NCI-H187 treated with DMSO at 0.1 percent for 48 hours (cell line): ENCODE measurements at places on chromosomes 5 and 9.

- DNase-seq = no peak
These were observed 31.4 kb upstream of the MTAP start for GRCh38 chr9:21770871-21771560.

- DNase-seq = no peak
These were observed 84.5 kb upstream of the RAI14 start for GRCh38 chr5:34571677-34572041.

- DNase-seq = no peak
These were observed 34.9 kb downstream of the RAPGEF1 start for GRCh38 chr9:131704988-131705387.

GRCh38 chr5:101678481-101679193 is 617.4 kb downstream of the SLCO4C1 start:
- DNase-seq = peak; percentile 1

DNA sequence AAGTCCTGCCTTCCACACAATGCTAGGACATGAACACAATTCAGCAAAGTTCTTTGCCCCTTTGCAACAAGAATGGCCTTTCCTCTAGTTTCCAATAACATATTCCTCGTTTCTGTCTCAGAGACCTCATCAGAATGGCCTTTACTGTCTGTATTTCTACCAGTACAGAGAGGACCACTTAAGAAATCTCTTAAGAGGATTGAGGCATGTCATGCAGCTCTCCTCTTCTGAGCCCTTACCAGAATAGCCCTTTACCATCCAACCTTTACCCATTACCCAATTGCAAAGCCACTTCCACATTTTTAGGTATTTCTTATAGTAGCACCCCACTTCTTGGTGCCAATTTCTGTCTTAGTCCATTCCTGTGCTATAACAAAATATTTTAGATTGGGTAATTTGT is 20.3 kb downstream of the TNPO1 start:
- no peak for DNase-seq

GRCh38 chr5:73417303-73418034 is 31.1 kb downstream of the FOXD1 start:
- DNase-seq = no peak

- no peak for DNase-seq
These were observed 72.7 kb upstream of the RANBP3L start for GRCh38 chr5:36374266-36374862.

DNA sequence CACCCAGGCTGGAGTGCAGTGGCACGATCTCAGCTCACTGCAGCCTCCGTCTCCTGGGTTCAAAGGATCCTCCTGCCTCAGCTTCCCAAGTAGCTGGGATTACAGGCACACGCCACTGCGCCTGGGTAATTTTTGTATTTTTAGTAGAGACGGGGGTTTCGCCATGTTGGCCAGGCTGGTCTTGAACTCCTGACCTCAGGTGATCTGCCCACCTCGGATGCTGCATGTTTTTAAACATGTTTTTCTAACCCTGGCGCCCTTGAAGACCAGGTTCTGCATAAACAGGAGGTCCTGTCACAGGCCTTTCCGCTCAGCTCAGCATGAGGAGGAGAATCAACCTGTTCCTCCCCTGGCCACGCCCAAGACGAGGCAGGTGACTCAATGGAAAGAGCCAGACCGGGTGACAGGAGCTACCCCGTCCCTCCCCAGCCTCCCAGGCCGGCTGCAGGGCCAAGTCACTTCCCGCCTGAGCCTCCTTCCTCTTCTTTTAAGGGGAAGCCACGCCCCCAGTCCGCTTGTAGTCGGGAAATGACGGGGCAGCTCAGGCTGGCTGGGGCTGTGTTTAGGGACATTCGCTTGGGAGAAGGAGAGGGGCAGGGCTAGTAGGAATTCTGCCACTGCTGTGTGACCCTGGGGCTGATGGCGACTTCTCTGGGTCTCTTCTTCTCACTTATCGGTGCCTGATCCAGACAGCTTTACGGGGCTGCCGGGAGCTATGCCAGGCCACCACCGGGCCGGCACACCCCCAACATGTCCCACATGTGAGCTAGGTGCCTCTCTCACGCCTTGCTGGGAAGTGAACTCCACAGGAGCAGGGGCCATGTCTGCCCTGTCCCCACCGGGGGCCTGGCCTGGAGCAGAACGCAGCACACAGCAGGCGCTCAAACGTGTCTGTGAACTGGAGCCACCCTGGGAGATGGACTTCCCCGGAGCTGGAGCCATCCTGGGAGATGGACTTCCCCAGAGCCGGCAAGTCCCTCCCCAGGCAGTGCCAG is 6.1 kb downstream of the NOTCH1 start:
- DNase-seq = no peak

DNA sequence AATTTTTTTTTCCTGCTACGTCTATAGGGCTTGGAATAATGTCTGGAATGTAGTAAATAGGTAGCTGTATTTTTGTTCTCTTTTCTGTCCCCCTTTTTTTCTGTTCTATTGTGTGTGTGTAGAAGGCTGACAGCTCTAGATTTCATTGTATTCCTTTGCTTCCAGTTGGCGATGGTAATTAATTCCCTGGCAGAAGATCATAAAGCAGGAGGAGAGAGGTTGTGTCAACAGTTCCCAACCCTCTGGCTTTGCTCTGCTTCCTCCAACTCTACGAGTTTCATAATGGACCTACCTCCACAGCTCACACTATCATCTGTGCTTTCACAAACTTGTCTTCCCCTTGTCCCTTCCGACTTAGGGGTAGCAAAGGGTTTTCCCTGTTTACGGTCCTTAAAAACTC is 117.9 kb upstream of the CDH18 start:
- DNase-seq = no peak

- no peak for DNase-seq
These were observed 88.8 kb downstream of the PHF2 start for GRCh38 chr9:93665128-93665636.

- DNase-seq = no peak
These were observed 10.3 kb upstream of the CARD19 start for GRCh38 chr9:93085676-93086075.

- no peak for DNase-seq
These were observed 133.9 kb downstream of the PBX3 start for GRCh38 chr9:125881042-125881441.

- DNase-seq = no peak
These were observed 17.9 kb downstream of the FGD3 start for GRCh38 chr9:92965061-92965758.

DNA sequence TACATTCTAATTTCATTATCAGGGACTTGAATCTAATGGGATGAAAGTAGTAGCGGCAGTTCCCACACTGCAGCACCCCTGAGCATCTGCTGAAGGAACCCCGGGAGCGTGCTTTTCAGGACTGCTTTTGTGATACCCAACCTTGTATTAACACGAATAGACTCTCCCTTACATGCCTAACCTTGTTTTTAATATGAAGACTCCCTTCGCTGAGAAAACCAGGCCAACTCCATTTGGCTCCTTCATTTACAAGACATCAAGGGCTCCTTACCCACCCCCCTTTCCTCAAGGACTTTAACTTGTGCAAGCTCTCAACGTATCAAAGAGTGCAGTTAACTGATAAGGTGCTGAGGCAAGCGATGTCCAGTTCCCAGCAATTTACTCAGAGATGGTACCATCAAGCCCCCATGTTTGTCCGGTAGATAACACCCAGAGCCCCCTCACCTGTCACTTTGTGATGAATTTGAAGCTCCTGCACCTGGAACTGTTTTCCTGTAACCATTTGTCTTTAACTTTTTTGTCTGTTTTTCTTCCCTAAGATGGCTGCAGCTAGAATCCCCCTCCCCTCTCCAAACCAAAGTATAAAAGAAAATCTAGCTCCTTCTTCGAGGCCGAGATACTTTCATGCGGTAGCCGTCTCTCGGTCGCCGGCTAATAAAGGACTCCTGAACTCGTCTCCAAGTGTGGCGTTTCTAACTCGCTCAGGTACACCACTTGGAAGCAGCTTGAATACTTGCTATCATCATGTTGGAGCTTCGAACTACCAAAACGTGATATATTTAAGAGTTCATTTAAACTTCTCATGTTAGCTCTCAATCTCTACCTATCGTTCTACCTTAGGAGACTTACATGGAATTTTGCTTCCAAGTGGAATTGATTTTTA is 10.7 kb downstream of the HNRNPH1 start:
- DNase-seq = no peak

DNA sequence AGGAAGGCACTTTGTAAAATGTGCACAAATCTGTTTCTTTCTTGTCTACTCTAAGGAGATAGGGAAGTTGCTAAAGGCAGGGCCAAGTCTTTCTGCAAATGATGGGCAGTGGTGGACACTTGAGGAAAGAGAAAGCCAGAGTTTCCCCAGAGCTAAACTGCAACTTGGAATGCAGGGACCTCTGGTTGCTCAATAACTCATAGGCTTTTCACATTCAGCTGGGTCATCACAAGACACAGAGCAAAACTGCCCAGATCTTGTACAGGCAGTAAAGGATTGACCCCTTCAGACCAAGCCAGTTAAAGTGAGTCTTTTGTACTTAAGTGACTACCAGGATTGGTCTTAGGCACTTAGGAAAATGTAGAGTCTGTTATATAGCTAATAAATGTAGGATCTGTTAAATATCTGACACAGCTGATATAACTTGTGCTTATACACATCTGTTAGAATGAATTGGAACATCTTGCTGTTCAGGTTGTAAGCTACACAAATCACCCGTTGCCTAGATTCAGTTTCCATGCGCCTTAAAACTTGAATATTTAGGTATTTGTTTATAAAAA is 13.5 kb upstream of the AGXT2 start:
- no peak for DNase-seq

DNA sequence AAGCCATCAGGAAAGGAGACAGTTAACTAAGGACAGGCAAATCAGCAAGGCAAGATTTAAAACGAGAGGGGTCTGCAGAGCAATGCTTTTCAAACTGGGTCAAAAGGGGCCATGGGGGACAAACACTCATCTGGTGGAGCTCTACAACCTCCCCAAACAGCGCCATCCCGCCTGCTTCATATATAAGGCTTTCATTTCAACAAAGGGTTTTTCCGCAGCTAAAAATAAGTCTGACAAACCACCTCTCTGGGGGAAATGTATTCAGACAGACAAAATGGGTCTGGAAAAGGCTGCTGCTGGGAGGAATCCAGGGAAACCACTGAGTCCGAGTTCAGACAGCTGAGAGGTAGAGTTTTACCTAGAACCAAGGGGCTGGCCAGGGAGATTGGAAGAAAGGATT is 8.3 kb upstream of the SEPTIN8 start:
- DNase-seq = no peak

GRCh38 chr5:125037020-125037419 is 290.6 kb upstream of the ZNF608 start:
- DNase-seq = no peak

DNA sequence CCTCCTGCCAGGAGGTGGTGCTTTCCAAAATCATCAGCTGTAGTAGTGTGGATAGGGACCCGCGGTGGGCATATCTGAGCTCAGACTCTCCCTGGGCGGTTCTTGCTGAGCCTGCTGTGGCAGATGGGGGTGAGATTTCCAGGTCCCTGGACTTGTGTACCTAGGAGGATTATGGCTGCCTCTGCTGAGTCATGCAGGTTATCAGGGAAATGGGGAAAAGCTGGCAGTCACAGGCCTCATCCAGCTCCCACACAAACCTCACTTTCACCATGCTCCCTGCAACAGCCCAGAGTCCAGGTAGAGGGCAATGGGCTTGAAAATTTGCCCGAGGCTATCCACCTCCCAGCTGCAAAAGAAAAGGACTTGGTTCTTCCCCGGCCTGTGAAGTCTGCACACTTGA is 23.4 kb upstream of the MAMDC2 start:
- no peak for DNase-seq

GRCh38 chr5:127612441-127613141 is 36.3 kb upstream of the CTXN3 start:
- no peak for DNase-seq

DNA sequence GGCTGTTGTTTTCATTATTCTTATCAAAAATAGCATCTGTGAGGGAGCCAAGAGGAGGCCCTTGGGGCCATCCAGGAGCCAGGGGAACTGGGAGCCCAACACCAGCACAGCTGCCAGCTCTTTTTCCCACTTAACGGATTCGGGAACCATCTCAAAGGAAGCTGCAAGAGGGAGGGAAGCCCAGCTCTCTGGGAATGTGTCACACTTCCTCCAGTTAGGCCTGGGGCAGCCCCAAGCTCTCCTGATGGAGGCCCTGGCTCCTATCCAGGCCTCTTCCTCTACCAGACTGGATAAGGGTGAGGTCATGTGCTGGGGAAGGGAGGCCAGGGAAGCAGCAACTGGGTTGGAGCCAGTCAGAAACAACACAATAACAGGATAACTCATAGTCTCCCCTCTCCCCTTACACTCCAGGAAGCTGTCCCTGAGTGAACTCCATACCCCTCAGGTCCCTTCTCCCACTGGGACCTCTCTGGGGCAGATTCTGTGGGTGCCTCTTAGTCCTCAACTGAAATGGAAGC is 12.7 kb downstream of the CSF2 start:
- no peak for DNase-seq

GRCh38 chr5:141845371-141845851 is 32.8 kb downstream of the PCDH1 start:
- no peak for DNase-seq

DNA sequence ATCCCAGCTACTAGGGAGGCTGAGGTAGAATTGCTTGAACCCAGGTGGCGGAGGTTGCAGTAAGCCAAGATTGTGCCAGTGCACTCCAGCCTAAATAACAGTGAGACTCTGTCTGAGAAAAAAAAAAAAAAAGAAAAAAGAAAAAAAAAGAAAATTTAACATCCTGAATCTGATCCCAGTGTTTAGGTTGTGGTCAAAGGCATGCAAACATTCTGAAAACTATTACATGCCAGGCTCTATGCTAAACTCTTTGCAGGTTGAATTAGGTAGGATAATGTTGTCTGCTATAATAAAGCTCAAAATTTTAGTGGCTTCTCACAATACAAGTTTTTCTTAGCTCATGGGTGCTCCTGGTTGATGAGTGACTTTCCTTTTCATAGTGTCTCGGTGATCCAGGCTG is 367.4 kb downstream of the PSAT1 start:
- no peak for DNase-seq

- DNase-seq = no peak
These were observed 42.8 kb upstream of the EQTN start for GRCh38 chr9:27339661-27340284.

DNA sequence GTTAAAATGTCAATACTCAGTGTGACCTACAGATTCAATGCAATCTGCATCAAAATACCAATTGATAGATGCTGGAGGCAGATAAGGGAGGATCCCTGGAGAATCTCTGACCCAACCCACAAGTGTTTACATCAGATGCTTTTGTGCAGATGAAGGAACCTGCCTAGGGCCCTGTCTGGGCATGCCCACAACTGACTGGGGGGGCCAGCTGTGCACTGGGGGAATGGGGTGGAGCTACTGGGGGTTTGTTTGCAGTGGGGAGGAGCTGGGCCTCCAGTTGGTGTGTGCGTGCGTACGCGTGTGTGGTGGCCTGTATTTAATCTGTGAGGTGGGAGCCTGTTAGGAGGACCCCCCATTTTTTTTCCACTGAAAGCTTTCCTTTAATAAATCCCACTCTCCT is 244.9 kb downstream of the TRIM36 start:
- DNase-seq = no peak

- no peak for DNase-seq
These were observed 287.1 kb upstream of the CDH9 start for GRCh38 chr5:27325513-27325912.
